CD4-positive, alpha-beta T cell treated with Interleukin-10 for 1 hour (primary cell): ENCODE measurements at places on chromosomes 4 and X.
A peak's percentile ranks its signal among the peaks of the same experiment; 100 is the strongest.

DNA sequence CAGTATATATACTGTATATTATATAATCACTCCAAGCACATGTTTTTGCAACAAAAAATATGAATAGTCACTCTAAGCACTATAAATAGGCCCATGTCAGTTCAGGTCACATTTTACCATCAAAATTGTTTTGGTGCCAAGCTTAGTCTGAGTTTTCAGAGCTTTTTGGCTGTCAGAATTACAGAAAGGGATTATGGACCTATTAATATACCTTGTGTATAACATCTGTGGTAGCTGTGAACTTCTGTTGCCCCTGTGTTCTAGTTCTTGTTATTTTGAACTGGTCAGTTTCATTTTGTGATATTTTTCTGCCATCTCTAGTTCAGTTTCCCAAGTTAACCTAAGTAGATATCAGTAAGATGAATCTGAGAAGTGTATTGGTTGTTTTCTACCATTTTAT lies 22.9 kb downstream of the EXOC1 start:
- no peak for DNase-seq

- no peak for DNase-seq
Measured at GRCh38 chr4:179292468-179292867, 1850.2 kb upstream of the AGA start.

GRCh38 chr4:55183926-55184599 lies 58.7 kb upstream of the KDR start:
- DNase-seq: no peak

GRCh38 chrX:152861826-152862225 lies 31.0 kb downstream of the NSDHL start:
- no peak for DNase-seq

DNA sequence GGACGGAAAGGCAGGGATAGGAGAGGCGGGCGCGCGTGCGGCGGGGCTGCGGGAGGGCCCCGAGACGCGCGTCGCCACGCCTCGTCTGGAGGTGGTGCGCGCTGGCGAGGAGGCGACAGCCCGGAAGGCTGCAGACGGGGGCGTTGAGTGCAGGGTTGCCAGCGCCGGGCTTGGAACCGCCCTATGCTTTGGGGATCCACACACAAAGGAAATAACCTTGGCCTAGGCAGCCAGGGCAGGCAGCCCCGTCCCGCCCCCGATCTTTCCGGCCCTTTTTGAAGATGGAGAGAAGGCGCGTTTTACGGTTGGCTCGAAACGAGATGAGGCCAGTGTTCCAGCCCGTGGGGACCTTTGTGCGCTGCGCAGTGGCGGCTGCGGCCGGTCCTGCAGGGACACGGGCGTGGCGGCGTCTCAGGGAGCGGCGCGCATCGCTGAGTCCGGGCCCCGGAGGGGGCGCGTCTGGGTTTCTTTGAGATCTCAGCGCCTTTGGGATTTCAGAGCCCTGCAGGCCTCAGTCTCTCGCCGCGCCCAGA lies 50.8 kb upstream of the TRIM2 start:
- DNase-seq: peak; percentile 75

DNA sequence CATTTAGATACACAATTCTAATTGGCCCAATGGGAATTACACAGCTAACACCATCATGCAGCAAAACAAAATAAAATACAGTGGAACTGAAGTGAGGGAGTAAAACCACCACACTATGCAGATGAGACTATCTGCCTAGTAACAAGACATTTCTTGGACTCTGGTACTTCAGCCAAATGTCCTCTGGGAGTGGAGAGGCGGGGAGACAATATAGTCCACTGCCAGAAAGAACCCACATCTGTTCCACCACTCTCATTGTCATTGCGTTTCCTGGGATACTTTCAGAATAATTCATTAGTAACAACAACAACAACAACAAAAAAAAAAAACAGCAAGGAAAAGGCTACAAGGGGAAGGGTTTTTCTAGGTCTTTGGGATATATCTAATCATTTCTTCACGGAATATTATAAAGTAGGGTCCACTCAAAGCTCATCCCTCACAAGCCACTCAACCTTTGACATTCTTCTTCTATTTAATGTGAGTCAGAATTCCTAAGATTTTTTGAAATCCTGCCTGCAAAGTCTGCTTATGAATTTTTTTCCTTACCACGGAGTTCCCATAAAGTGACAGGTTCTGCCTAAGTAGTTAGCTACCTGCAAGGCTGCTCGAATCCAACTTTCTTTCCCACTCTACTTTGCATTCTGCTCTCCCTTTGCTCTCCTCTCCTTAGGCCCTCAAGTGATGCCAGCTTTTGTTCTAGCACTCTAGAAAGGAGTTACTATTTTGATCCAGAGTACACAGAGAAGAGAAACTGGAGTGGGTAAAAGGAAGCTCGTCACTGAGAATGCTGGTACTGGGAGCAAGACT lies 254.6 kb downstream of the CHIC1 start:
- no peak for DNase-seq

DNA sequence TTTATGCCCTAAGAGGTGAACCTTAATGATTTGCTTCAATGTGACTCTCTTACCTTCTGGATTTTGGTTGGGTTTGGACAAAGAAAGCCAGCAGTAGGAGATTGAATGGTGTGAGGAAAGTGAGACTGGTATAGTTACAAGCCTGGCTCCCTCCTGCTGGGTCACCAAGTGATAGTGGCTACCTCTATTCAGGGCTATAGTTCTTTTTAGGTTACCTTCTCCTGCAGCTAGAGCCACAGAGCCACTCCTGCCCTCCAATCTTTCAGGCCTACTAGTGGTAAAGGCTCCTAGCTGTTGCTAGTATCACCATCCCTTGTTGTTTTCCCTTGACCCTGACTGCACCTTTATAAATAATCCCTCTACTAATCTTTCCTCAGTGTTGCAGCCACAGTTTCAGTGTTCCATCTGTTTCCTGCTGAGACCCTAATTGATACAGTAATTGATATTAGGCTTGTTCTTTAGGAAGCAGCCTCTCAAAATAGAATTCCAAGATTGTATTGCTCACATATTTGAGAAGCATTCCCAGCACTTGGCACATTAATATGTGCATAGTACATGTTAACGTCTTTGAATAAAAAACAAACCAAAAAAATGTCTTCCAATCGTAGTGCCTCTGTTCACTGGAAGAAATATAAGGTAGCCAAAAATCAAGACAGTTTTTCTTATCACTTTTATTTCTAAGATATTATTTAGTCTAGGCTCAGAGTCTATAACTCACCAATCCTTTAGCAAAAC lies 82.3 kb downstream of the SRPX start:
- no peak for DNase-seq

GRCh38 chr4:17511509-17511949 lies 361 bp downstream of the QDPR start:
- DNase-seq: no peak

- no peak for DNase-seq
Measured at GRCh38 chr4:182533964-182534363, 290.8 kb downstream of the TENM3 start.

DNA sequence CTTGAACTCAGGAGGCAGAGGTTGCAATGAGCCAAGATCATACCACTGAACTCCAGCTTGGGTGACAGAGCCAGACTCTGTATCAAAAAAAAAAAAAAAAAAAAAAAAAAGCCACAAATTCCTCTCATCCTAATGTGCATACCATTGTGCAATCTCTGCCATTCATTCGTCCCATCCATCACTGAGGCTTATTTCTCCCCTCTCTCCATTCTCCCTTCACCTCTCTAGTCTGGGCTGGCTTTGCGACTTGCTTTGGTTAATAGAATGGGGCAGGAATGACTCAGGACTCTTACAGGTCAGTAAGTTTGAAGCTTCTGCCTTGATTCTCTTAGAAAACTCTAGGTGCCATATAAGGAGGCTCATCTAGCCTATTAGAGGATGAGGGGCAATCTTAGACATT lies 60.3 kb upstream of the DDX3X start:
- no peak for DNase-seq

DNA sequence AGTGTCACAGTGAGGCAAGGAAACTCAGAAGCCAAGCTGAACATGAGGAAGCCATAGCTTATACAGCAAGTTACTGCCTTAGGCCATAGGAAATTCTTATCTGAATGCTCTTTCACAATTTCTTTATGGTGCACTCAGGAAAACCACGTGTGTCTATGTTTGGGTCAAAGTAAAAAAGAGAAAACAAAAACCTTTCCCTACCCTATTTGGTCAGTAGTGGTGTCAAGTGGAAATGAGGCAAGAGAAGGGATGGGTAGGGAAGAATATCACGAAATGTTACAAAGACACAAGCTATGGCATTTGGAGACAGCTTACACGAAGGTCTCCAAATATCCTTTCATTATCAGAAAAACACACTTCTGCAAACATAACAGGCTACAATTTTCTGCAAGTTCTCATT lies 83.4 kb upstream of the INPP4B start:
- no peak for DNase-seq

- no peak for DNase-seq
Measured at GRCh38 chr4:121053601-121054143, 18.7 kb downstream of the NDNF start.

- DNase-seq: no peak
Measured at GRCh38 chr4:164725066-164725465, 28.9 kb upstream of the SMIM31 start.

GRCh38 chr4:100504086-100504874 lies 13.5 kb downstream of the EMCN start:
- DNase-seq: no peak

DNA sequence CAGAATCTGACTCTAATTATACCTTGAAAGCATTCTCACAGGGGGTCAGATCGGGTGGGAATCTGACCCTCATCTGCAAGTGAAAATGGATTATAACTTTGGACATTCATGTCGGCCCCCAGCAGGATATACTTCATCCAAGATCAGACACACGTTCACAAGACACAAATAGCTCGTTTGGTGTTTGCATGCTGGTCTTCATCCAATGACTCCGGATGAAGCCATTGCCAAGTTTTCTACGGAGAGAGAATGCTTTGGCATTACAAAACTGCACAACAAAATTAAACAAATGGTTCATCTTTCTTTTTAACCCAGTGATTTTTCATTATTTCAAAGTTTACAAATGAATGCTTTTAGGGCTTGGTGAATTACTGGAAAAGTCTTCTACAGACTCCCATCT lies 105.5 kb downstream of the MID1 start:
- DNase-seq: no peak

DNA sequence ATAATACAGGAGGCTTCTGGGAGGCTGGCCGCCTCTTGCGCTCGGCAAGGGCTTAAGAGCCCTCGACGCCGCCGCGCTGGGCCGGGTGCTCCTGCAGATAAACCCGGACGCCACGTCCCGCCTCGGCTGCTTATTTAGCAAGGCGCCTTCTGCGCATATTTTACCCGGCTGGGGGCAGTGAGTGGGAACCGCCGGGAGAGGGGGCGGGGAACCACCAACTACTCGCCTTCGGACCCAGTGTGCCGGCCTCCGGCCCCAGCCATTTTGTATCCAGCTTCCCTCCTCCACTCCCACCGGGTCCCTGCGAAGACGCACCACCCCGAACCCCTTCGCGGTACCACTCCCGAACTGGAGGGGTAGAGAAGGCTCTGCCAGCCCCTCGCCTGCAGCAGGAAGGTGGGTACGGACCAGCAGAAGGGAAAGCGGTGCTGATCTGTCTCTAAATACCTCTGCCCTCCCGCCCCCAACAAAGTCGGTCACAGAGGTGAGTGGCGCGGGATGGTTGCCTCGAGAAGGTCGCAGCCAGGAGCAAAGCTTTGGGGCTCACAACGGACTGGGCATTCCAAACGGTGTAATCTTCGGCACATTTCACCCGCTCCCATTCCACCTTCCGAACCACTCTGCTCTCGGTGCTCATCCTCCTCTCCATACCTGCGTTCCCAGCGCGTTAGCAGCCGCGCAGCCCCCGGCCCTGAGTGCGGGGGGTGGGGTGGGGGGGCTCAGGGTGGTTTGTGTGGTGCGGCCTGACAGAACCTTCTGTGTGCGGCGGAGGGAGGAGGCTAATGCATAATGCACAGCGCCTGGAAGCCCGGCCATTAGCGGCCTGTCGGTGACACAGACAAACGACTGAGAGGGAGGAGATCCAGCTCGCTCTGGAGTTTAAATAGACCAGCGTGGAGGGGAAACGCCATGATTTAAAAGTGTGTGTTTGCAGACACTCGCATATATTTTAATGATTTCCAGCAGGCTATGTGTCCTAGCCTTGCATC lies 4.9 kb upstream of the BCOR start:
- no peak for DNase-seq

DNA sequence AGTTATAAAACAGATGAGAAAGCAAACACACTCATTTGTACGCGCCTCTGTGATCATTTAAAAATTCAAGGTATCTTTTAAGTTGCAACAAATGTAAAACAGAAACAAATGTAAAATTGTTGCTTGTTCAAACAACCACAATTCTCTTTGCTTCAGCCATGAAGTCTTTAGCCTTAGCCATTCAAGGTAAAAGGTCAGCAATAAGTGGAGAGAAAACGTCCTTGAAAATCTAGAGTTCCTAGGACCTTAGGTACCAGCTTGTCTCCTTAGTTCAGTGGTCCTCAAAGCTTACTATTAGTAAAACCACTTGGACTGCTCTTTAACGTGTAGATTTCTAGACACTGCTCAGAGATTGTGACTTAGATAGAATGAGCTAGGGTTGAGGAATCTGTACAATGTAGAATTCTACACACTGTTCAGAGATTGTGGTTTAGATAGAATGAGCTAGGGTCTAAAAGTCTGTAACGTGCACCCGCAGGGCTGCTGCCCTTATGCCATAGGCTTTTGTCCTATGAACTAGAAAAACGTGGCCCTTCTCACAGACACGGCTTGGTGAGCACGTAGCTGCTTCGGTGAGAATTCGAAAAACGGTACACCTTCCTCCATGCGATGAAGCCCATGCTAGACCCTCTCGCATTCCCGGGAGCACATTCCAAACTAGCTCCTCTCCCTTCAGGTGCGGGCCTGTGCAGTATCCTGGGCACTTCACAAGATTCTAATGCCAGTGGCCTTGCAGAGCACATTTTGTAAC lies 1.7 kb downstream of the PLAC8 start:
- DNase-seq: peak; percentile 36

DNA sequence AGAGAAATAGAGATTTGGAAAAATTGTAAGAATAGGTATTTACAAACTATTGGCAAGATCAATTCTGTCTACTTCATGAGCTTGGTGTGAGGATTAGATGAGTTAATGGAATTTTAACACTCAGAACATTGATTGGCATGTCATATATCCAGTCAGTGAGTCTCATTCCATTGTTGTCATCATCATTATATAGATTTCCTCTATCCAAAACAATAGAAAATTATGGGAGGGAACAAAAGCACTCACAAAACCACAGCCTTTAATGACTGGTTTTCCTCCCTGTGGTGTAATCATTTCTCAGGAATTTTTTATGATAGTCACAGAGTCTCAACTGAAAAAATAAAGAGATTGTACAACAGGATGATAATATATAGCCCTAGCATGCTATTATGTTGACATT lies 21.1 kb downstream of the KLHL5 start:
- DNase-seq: no peak

GRCh38 chrX:39418731-39419638 lies 617.7 kb downstream of the MID1IP1 start:
- no peak for DNase-seq

- DNase-seq: no peak
Measured at GRCh38 chr4:172986114-172986513, 182.5 kb upstream of the GALNT7 start.

DNA sequence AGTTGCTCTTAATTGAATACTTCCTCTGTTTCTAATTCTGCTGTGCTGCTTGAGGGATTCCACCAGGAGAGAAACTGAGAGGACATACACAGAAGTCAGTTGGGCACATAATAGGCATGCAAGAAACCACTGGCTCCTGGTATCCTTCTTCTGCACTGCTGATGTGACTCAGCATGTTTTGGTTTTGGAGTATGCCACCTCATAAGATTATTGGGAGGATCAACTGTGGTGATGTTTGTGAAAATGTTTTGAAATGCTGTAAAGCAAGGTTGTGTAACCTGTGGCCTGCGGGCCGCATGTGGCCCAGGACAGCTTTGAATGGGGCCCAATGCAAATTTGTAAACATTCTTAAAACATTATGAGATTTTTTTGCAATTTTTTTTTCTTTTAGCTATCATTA lies 119.6 kb downstream of the GATB start:
- no peak for DNase-seq
